ENCODE measurements at places on chromosomes 2 and 18.

GRCh38 chr2:236417150-236417549 is 152.5 kb upstream of the ACKR3 start:
- no peak for DNase-seq

DNA sequence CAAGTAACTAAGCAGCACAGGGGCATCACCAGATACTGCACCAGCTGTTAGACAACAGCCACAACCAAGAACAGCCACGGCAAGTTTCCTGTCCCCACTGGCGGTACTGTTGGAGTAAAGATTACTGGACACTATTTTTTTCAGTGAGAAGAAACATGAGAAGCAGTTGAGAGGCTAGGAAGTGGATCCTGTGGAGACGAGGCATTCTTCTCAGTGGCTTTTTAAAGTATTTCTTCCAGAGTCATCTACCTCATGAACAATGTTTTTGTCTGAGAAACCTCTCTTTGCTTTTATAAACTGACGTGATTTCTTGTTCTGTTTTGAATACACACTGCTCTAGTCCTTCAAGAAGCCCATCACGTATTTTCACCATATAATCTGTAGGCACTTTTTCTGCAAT is 18.8 kb downstream of the TM4SF20 start:
- no peak for DNase-seq

DNA sequence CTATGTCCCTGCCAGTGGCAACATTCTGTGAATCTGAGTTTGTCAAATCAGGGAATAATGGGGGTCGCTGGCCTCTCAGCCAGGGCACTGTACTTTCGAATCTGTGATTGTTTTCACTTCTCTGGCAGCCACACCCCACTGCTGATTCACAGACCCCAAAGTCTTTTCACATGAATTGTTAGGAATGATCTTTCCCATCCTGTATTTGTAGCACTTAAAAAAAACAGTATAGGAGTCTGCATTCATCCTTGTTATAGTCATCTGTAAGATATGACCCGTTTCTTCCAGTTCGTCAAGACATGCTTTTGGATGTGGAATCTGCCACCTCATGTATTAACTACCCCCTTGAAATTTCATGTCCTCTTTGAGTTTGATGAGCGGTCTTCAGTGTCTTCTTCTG is 928 bp downstream of the NAGK start:
- DNase-seq, result no peak

DNA sequence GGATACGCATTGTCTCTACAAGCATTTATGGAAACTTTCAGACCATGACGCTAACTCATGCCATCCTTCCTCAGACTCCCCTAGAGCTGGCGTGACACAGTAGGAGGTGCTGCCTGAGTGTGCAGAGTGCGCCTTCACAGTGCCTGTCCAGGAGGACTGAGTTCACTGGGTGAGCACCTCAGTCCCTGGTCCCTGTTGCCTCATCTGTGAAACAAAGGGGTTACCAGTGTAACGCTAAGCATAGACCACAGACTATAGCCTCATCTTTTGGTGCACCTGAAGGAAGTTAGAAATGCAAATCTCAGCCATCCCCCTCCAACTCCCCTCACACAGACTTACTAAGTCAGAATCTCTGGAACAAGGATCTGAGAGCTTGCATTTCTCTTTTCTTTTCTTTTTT is 142.8 kb downstream of the TMEM17 start:
- no peak for DNase-seq

GRCh38 chr2:153291718-153292117 is 186.8 kb downstream of the RPRM start:
- no peak for DNase-seq

DNA sequence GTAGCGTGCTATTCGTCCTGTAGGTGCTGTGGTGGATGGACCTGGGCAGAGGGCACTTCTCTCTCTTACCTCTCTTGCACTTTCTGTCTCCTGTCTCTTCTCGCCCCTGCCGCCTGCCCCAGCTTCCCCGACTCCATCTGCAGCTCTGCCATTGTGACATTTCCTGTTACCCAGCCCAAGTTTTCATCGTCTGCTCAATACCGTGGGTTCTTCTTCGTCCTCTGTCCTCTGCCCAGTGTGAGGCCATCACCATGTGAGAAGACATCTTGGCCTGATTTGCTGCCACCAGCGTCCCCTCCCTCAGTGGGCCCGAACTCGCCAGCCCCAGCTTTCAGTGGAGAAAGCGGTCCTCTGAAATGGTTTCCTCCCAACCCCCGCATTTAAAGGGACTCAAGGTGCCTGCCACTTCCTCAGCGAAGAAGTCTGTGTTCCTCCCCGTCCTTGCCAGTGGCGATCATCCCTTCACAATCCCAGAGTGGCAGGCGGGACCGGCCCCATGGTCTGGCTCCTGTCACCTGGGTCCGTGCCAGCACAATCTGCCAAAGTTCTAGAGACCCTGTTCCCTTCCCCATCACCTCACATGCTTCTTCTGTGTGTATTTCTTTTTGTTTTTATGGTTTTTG is 18.0 kb downstream of the TGOLN2 start:
- DNase-seq, result no peak

- no peak for DNase-seq
These were observed 8.2 kb downstream of the ADAM17 start for GRCh38 chr2:9547262-9547991.

- DNase-seq, result no peak
These were observed 22.3 kb downstream of the DNAH7 start for GRCh38 chr2:196046123-196046917.

DNA sequence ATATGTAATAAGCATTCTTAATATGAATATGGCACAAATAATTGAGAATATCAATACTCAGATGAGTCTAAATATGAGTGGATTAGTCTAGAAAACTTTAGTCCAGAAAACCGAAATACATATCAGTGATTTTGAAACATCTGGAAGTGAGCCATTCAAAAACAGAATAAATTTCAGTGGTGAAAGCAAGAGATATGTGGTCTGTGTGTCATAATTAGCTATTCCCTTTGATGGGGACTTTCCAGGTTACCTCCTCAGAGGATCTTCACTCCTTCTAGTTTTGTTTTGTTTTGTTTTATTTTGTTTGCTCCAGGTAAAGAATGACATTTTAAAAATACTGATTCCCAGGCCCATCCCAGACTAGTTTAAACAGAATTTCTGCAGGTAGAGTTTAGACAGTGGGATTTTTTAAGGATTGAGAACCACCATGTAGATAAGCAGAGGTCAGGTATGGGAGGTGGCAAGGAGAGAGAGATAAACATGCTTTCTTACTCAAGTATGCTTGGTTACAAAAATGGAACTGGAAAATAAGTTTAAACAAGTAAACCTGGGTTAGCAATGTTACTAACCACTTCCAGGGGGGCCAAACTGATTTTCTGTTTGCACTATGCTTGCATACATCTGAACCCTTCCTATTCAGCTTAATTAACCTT is 70.7 kb downstream of the NABP1 start:
- no peak for DNase-seq

DNA sequence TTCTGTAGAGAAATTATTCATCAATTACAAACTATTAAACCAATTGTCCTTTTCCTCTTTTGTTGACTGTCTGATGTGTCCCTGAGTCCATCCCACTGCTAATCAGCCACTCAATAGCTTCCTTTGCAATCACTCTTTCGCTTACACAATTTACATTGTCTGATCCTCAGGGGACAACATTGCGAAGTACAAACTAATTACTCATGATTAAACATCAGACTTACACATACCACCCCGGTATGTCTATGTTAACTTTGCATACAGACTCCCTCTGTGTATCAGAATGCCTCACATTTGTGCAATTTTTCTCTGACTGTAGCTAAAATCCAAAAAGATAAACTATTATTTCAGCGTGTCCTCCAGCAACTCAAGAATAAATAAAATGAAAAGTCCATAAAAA is 264.4 kb upstream of the REV1 start:
- no peak for DNase-seq

- DNase-seq, result peak; percentile 3
These were observed 8.2 kb upstream of the SMARCAL1 start for GRCh38 chr2:216404010-216404618.

DNA sequence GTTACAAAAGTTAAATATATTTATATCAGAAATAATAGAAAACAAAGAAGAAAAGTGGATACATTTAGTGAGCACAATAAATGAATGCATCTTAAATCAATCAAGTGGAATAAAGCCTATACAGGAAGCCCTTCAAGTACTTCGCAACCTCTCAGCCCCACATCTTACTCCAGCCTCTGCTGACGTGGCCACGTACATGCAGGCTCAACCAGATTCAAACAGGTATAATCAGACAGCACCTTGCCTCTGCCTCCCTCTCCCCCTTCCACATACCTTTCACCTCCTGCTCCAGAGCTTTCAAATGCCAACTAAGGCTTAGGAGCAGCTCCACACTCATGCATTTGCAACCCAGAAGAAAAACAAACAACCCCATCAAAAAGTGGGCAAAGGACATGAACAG is 32.9 kb downstream of the CACNB4 start:
- no peak for DNase-seq

DNA sequence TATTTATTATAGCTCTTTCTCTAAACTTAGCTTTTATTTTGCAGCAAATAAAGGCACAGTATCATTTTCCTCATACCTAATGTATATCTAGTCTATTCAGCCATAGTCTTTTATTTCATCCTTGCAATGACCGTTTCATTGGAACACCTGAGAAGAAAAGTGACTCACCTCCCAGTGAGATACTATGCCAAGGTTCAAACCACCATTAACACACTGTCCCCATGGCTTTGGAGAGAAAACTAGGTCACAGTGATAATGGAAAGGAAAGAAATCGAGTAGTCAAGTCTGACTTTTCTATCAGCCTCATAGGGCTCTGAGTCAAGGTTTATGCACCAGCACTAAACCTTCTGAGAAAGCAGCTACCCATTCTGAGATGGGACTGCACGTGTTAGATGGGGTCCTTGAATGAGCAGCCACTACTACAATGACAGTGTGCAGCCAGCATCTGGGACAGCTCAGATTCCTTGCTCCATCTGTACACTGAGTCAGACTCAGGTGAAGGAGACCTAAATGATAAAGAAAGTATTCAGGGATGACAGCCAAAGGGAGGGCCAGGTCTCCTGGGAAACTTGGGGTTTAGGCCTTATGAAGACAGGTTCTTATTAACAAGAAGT is 971.1 kb upstream of the ACVR2A start:
- DNase-seq, result no peak

GRCh38 chr2:171004363-171004762 is 75.3 kb downstream of the GORASP2 start:
- DNase-seq, result no peak

DNA sequence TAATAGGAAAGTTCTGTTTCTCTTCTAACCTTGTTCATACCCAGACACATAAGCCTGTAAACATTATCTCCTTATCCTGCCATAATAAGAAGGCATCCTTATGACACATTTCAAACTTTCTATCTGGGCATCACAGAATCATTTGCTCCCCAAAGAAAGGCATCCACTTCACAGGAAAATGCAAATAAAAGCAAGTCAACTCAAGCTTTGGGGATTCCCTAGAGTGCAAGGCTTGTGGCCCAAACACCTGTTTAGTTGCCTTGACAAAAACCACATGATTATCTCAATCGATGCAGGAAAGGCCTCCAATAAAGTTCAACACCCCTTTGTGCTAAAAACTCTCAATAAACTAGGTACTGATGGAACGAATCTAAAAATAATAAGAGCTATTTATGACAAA is 195.7 kb upstream of the GALNT5 start:
- no peak for DNase-seq

DNA sequence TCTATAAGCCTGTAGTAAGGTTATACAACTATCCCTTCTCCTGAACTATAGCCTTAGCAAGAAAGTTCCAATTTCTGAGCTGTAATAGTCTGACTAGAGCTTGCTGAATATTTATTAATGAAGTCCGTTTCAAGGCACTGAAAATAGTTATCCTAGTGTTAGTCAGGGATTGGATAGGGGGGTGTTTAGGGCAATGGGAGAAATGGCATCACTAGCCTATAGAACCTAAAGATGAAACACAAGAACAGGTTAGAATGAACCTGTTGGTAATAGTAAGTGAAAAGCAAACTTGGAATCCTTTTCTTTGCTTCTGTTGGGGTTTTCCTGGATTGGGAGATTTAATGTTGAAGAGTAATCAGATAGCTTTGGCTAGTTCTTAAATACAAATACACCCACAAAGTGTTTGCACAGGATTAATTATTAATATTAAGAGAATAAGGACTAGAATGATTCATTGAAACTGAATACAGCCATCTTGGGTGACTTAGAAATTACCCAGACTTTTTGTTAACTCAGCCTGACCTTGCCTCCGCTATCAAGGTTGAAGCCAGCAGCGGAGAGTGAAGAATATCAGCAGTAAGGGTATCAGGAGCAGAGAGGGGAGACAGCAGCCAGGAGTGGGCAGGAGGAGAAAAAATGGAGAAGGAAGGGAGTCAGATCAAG is 14.4 kb downstream of the CCNT2 start:
- DNase-seq, result no peak

DNA sequence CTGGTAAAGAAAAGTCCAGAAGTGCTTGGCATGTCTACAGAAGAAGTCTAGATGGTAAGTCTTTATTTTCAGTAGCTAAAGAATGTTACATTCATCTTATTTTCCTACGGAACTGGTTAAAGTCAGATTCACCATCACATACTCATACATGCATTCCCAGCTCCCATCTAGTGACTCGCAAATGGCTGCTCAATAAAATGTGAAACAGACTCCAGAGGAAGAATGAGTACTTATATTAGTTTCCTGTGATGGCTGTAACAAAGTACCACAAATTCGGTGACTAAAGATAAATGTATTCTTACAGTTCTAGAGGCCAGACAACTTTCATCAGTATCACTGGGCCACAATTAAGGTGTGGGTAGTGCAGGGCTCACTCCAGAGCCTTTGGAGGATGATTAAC is 797.2 kb downstream of the SATB2 start:
- DNase-seq, result no peak

DNA sequence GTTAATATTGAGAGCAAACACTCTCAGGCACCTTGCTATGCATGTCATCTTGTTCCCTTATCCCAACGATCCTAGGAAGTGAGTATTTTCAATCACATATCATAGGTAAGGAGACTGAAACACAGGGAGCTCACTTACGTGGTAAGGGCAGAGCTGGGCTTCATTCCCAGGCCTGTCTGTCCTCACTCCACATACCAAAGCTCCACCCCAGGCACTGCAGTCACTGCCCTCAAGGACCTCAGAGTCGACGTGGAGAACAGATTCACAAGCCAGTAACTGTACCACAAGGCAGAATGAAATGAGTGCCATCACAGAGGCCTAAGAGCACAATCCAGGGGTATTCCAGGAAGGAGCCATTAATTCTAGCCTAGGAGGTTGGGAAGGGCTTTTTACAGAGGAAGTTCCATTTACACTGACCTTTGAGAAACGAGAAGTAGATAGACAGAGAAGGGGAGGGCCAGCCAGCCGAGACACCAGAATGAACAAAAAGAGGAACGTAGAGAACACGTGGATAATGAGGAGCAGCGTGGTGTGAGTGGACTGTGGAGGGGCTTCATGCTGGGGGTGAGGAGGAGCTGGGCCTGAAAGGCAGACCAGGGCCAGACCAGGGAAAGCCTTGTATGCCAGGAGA is 48.6 kb downstream of the KIAA2012 start:
- no peak for DNase-seq
